AG04450 (cell line): ENCODE measurements at places on chromosomes 7 and 10.

GRCh38 chr10:101894742-101895141 lies 51.1 kb upstream of the KCNIP2 start:
- DNase-seq: no peak

GRCh38 chr7:141676618-141677017 lies 25.3 kb downstream of the DENND11 start:
- no peak for DNase-seq

GRCh38 chr10:18436902-18437301 lies 214.5 kb downstream of the NSUN6 start:
- no peak for DNase-seq

- no peak for DNase-seq
Measured at GRCh38 chr10:104339469-104340110, 1.3 kb upstream of the ITPRIP start.

- DNase-seq: no peak
Measured at GRCh38 chr7:69599286-69599954, 1.1 kb downstream of the AUTS2 start.

- DNase-seq: no peak
Measured at GRCh38 chr10:79346012-79346340, 1.3 kb upstream of the PPIF start.
